ENCODE measurements at places on chromosomes 11 and 22.

GRCh38 chr22:17656870-17657395 lies 18.4 kb downstream of the BCL2L13 start:
- no peak for DNase-seq

DNA sequence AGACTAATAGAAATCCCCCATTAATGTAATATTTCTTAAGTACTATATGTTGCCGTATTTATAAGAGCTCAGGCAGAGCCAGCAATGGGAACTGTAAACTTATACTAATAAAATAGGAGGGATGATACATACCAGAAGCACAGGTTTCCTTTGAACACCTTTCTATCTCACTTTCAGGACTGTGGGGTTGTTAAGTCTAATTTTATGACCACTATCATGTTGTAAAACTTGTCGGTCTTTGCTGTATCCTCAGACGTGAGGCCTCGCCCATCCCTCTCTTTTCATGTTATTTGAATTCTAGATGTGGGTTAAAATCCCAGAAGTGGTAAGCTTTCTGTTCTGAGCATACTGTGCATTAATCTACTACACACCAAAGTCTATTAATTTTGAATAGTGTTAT lies 1083.5 kb upstream of the TENM4 start:
- no peak for DNase-seq

DNA sequence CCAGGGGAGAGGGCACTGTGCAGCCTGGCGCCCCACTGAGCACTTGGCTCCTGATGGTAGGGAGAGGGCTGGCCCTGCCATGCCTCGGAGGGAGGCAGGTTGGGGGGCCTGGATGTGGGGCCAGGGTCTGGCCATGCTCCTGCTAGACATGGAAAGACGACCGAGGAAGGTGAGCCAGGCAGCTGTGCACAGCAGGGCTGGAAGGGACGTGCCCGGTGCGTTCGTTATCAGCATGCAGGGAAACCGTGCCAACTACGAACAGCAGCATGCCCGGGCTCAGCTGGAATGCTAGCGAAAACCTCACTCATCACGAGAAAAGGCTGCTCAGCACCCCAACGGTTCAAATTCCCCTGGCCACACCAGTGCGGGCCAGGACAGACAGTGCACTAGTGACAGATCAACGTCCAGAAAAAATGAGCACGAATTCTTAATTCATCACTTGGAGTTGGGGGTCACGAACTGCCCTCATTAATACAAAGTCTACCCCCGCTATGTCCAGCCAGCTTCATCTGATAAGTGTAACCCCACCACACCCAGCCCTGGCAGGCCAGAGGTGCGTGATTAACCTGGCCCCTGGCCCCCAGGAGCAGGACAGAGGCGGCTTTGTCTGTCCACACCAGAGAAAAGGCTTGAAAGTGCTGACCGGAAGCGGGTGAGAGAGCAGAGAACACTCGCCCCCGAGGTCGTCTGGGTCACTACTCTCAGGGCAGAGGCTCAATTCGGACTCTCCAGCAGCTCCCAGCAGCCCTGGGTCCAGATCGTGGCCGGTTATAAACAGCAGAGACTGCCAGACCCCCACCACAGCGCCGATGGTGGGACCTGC lies 84.2 kb downstream of the CELSR1 start:
- DNase-seq = no peak

DNA sequence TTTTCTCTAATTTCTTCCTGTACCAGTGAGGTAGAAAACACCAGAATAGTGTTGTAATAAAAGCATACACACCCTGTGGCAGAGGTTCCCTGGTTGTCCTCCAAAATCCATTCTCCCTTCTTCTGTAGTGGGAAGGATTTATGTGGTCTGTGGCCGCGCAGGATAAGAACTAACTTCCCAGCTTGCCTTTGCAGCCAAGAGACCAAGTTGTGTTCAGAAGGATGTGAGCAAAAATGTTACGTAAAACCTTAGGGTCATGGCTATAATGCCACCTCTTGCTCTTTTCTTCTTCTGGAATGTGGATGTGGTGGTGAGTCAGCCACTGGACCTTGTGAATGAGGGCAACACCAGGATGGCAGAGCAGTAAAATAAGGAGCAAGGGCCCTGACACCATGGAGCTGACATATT lies 28.4 kb downstream of the CCDC90B start:
- no peak for DNase-seq

All from sciatic nerve (tissue), 2 donors.